ENCODE measurements at places on chromosomes 16 and 17.
A peak's percentile ranks its signal among the peaks of the same experiment; 100 is the strongest.

- DNase-seq: no peak
These were observed 164.5 kb upstream of the ZFHX3 start for GRCh38 chr16:73212431-73212830.

DNA sequence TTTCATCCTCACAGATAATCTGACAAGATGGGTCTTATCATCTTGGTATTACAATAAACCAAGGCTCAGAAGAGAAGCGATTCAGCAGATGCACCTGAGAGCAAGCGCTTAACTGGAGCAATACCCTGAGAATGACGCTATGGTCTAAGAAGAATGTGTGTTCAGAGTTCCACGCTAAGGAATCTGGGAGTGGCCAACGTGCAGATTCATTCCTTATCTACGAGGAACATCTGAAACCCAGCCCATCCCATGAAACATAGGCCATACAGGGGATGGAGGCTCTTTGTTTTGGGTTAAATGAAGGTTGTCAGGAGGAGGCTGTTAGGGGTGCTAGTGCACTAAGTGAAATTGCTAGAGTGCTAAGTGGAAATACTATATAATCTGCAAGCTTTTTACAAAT is 28.5 kb upstream of the KDM8 start:
- no peak for DNase-seq

DNA sequence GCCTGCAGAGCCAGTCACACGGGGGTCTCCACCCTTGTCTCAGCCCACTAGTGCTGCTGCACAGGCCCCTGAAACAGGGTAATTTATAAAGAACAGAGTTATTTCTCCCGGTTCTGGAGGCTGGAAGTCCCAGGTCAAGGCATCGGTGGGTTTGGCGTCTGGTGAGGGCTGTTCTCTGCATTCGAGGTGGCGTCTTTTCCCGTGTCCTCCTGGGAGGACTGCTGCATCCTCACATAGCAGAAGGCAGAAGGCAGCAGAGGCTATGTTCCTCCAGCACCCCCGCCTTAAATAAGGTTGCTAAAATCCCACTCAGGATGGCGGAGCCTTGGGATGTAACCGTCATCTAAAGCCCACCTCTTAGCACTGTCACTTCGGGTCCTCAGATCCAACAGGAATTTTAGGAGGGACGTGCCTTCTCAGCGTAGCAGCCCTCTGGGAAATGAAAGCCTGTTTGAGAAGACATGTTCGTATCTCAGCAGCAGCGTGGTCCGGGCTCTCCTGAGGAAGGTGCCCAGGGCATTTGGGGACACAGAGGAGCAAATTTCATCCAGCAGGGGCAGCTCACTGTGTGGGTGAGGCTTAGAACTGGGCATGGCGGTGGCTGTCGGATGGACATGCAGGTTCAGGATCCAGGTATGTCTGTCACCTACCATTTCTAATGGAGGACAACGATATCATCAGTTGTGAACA is 221.6 kb upstream of the CHMP6 start:
- no peak for DNase-seq

GRCh38 chr17:75808549-75808904 is 23.9 kb downstream of the UNK start:
- DNase-seq: no peak

- no peak for DNase-seq
These were observed 21.5 kb downstream of the NDUFAF8 start for GRCh38 chr17:81260641-81261040.

DNA sequence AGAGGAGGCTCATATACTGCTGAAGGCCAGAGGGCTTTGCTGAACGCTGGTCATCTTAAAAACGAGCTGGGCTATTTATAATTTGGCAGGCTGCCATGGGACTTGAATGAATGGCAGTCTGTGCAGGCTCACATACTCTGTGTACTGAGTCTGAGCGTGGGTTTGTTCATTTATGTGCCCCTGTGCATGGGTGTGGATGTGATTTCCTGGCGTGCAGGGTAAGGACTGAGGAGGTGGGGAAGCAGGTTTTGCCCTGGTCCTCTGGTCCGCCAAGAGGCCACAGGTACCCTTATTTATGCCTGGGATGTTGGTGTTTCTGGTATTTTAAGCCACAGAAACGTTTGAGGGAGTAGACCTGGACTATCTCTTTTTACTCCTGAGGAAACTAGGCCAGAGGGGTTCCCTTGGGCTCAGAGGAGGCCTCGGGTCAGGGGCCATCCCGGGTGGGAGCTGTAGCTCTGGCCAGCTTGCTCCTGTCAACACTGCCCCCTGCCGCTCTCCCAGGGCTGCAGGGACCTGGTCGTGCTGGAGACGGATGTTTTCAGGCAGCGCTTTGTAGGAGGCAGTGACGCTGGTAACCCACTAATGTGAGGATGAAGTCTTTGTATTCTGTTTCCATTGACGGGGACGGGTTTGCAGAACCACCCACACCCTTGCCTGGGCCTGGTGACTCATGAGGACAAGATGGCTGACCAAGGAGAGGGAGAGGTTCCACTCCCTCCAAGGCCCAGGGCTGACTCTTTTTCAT is 184.4 kb downstream of the MSI2 start:
- DNase-seq: peak; percentile 80

- DNase-seq: no peak
These were observed 1.8 kb upstream of the PRSS53 start for GRCh38 chr16:31090540-31090939.

- DNase-seq: no peak
These were observed 4.1 kb upstream of the SPG7 start for GRCh38 chr16:89504091-89504490.

GRCh38 chr16:69438465-69438864 is 14.0 kb downstream of the CYB5B start:
- DNase-seq: no peak

GRCh38 chr16:17358355-17358754 is 112.4 kb downstream of the XYLT1 start:
- DNase-seq: no peak

GRCh38 chr16:56606071-56606475 is 2.3 kb upstream of the MT2A start:
- no peak for DNase-seq
